ENCODE measurements at places on chromosomes 3 and 15.

DNA sequence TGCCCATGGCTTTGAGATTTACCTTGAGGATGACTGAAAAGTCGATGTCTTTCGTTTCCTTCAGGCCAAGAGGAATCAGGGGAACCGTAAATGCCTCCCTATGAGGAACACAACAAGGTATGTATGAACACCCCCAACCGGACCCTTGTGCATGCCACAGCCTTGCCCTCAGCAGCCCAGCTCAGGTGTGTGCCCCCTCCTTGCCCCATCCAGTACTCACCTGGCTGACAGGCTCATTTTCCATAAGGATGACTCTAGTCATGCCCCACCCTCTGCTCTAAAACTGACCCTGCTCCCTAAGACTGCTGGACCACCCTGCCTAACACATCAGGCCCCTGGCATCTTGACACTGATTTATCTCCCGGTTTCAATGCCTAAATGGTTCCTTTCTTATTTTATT is 270.0 kb downstream of the GOLGA6L6 start:
- no peak for DNase-seq

GRCh38 chr3:197417441-197417840 is 119.0 kb upstream of the DLG1 start:
- DNase-seq: no peak

GRCh38 chr3:87227104-87227834 is at the start of gene CHMP2B:
CHMP2B (plus strand) TSS chr3:87227309; CDS start chr3:87227523, 214 bp downstream.
- peak; percentile 96 for DNase-seq

DNA sequence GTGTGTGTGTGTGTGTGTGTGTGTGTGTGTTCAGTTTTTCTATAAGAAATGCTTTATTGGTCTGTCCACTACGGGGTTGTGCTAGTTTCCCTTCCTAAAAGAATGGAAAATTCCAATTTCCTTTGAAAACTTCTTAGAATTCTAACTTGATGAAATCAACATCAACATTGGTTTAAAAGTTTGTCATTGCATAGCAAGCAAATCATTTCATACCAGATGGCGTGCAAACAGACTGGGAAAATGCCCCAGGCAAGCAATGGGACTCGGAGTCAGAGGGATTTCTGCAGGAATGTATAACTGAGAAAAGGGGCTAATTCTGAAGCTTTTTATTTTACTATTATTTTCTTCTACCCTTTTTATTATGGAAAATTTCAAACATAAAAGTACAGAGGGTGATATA is 13.1 kb upstream of the DYNC1LI1 start:
- no peak for DNase-seq

GRCh38 chr3:158717576-158717975 is 14.7 kb downstream of the RARRES1 start:
- DNase-seq: no peak

GRCh38 chr3:180619723-180620122 is 17.8 kb downstream of the TTC14 start:
- no peak for DNase-seq

- DNase-seq: no peak
Observed at GRCh38 chr3:68945225-68945624, 12.9 kb upstream of the TAFA4 start.

DNA sequence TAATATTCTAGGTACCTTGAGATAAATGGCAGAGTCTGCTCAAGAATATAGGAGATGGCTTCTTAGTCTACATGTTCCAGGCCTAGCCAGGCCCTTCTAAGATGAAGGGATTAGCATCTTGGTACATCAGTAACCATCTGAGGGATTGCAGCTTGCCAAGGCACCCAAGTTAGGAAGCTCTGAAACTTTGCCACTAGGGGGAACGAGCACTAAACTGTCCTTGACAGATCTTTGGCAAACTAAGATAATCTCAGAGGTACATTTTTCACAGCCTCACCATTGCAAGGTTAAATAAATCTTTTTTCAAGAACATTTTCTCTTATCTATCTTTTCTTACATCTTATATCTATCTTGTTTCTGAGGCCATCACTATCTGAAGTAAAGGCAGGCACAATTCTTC is 351.2 kb downstream of the RAP2B start:
- DNase-seq: no peak

GRCh38 chr15:70863450-70864218 is 9.7 kb upstream of the LARP6 start:
- DNase-seq: no peak

All from muscle of arm (tissue), 14 donors.